ENCODE measurements at places on chromosomes 4 and X. TPM values are rescaled to one million over a fixed set of nuclear protein-coding genes. Genes with fewer than 3 reads are reported as not detected.

SNCA gene
- total RNA-seq = 2.1 TPM

NPY2R gene
- not detected for total RNA-seq

NEUROG2 gene
- not detected for total RNA-seq

FOXP3 gene
- 19.9 TPM for total RNA-seq

CFI gene
- not detected for total RNA-seq

ZNF518B gene
- total RNA-seq = 30.0 TPM

MTNR1A gene
- not detected for total RNA-seq

USP17L21 gene
- not detected for total RNA-seq

All from T-helper 1 cell treated with Interleukin-12 subunit alpha and Interleukin-12 subunit beta and Interleukin-4 antibody, amounts not matched to agents 30 ng/mL and 1 ng/mL, for 36 hours (primary cell).